ENCODE measurements at places on chromosomes 6 and 20. TPM values are rescaled to one million over a fixed set of nuclear protein-coding genes. Genes with fewer than 3 reads are reported as not detected.

CLPSL1 gene
- total RNA-seq = not detected

FAM110A gene
- total RNA-seq = 4.3 TPM

JPH2 gene
- total RNA-seq = 0.08 TPM

SLC32A1 gene
- not detected for total RNA-seq

SLC4A11 gene
- total RNA-seq = 1.5 TPM

MOG gene
- 0.16 TPM for total RNA-seq

SNX5 gene
- total RNA-seq = 221 TPM

HS3ST5 gene
- not detected for total RNA-seq

PTCHD4 gene
- 1.8 TPM for total RNA-seq

DEFB124 gene
- not detected for total RNA-seq

PCMTD2 gene
- 117 TPM for total RNA-seq

SLC2A10 gene
- total RNA-seq = 5.4 TPM

UNC5CL gene
- total RNA-seq = 0.53 TPM

LAMA5 gene
- total RNA-seq = 43.2 TPM

ENTPD6 gene
- 80.9 TPM for total RNA-seq

LY6G6C gene
- not detected for total RNA-seq

COL11A2 gene
- 7.6 TPM for total RNA-seq

THBD gene
- total RNA-seq = 0.56 TPM

DEFB132 gene
- total RNA-seq = not detected

CYP39A1 gene
- 0.11 TPM for total RNA-seq

RBBP9 gene
- total RNA-seq = 11.5 TPM

TNNC2 gene
- 1.7 TPM for total RNA-seq

PSMB8 gene
- 57.1 TPM for total RNA-seq

PIM1 gene
- 18.5 TPM for total RNA-seq

MOCS1 gene
- total RNA-seq = 8.5 TPM

OXT gene
- not detected for total RNA-seq

TMEM14B gene
- total RNA-seq = 65.8 TPM

TBP gene
- total RNA-seq = 18.0 TPM

PACSIN1 gene
- 0.04 TPM for total RNA-seq

MGME1 gene
- total RNA-seq = 19.8 TPM

Measured in A375 (cell line).